ENCODE measurements at places on chromosomes 4 and X. TPM values are rescaled to one million over a fixed set of nuclear protein-coding genes. Genes with fewer than 3 reads are reported as not detected.

F8A3 gene
- 0.31 TPM for total RNA-seq

FMR1NB gene
- total RNA-seq, result not detected

SMARCA1 gene
- 20.3 TPM for total RNA-seq

TMSB15A gene
- 0.42 TPM for total RNA-seq

DNA sequence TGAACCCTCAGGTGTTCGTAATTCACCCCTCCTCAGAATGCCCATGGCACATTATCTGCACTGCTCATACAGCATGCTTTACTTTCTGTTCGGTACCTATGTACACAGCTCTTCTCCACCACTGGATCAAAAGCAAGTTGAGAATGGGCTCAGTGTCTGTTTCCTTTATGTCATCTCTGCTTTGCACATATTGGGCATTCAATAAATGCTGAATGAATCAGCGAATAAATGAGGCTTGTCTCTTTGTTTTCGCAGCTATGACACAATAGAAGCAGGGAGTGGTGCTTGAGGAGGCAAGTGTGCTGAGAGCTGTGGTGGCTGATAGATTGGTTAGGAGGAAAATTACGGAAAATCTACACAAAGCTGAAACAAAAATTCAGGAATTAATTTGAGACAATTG lies 109.1 kb upstream of the VMA21 start:
- DNase-seq, result no peak

GRCh38 chr4:68569466-68570121 lies 6.5 kb downstream of the UGT2B17 start:
- no peak for DNase-seq

GRCh38 chr4:13640149-13640940 lies 12.8 kb upstream of the BOD1L1 start:
- DNase-seq, result no peak

DNA sequence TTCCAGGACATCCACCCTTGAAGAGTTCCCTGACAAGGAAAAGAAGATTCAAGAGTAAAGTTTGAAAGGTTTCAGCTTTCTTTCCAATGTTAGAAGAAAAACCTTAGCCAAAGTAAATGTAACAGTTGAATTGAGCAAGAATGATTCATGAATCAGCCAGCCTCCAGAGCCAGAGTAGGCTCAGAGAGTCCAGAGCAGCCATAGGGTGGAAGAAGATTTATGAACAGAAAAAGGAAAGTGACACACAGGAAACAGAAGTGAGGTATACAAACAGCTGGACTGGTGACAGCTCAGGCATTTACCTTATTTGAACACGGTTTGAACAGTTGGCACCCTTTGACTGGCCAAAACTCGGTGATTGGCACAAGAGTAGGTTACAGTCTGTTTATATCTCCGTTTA lies 63.2 kb downstream of the QDPR start:
- no peak for DNase-seq

DNA sequence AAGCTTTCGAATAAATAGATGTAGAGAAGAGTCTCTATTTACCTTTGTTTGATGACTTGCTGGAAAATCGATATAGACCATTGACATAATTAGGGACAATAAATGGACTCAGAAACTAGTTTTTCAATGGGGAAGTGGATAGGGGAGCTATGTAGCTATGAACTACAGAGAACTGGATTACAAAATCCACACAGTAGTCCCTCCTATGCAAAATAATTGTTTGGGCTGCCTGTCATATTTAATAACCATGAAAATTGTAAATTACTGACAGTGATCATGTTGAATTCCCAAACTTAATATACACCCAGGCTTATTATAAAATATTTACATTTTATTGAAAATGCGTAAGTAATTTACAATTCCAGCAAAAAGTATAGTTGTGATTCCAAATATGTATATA lies 333.1 kb upstream of the FAM241A start:
- no peak for DNase-seq

- no peak for DNase-seq
Observed at GRCh38 chr4:176735300-176735699, 57.4 kb downstream of the VEGFC start.

DNA sequence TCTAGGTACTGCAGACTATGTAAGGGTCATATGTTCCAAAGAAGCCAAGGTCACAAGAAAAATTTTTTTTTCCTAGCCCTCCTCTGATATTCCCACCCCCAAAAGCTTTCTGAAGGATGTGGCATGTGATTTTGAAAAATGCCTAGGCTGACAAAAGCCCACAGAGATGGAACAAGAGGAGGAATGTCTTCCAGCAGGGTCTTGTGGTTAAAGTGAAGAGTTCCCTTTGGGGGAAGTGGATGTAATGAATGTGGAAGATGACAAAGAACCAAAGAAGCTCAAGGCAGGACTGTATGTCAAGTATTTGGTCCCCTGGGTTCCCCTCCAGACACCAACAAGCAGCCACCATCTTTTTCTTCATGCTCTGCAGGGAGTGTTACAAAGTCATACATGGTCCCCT lies 268.8 kb downstream of the BCOR start:
- no peak for DNase-seq

DNA sequence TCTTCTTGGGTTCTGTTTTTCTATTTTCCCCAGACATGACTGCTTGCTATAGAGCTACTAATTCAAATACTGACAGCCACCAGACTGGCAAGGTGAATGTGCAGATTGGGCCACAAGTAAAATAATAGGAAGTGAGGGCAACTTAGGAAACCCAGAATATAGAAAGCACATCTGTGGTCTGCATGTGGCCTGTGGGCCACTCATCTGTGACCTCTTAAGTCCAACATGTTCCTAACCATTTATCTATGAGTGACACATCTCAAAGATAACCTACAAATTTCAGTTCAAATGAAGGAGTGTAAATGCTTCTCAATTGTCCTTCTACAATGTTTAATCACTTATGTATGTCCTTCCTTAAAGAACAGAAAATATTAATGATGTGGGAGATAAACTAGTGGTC lies 128.9 kb downstream of the REELD1 start:
- no peak for DNase-seq

- no peak for DNase-seq
Observed at GRCh38 chrX:87006561-87006960, 511.0 kb upstream of the KLHL4 start.

Data from pancreas (tissue), 10 donors.